CD4-positive, alpha-beta T cell (primary cell): ENCODE measurements at places on chromosomes 4 and X. TPM values are rescaled to one million over a fixed set of nuclear protein-coding genes. Genes with fewer than 3 reads are reported as not detected.

DNA sequence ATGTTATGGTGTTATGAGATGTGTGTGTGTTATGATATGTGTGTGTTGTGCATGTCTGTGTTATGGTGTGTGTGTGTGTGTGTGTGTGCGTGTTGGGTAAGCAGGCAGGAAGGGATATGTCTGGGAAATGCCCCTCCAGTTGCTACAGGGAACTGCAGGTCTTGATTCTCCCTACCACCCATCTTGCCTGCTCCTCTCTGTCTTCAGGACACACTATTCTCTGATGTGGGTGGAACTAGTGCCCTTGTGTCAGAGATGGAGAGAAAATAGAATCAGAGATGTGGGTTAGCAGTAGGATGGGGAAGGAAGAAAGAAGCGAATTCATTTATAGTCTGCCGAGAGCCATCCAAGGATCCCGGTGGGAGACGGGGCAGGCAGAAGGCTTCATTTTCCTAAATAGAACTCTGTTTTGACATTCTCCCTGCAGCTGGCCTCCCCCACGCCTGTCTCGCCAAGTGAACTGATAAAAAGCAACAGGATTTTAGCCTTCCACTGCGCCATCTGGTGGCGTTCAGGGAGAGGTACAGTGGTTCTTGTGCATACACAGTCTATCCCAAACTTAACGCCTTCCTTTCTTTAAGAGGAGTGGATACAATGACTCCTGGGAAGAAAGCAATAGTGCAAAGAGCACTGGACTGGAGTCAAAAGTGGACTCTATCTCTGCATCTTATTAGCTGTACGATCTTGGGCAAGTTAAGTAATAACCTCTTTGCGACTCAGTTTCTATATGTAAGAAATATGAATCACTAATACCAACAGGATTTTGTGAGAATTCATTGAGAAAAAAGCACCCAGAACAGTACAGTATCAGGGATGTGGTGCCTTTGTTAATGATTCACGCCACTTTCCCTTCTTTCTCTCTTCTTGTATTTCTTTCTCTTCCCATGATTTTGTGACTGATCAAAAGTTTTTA, 14.1 kb upstream of the MGST2 start:
- peak; percentile 56 for DNase-seq

The F8A2 gene
- not detected for total RNA-seq

- no peak for DNase-seq
These were observed 27.9 kb downstream of the TSC22D3 start for GRCh38 chrX:107747596-107748161.

- DNase-seq = no peak
These were observed 26.2 kb downstream of the PRSS12 start for GRCh38 chr4:118326585-118326984.

DNA sequence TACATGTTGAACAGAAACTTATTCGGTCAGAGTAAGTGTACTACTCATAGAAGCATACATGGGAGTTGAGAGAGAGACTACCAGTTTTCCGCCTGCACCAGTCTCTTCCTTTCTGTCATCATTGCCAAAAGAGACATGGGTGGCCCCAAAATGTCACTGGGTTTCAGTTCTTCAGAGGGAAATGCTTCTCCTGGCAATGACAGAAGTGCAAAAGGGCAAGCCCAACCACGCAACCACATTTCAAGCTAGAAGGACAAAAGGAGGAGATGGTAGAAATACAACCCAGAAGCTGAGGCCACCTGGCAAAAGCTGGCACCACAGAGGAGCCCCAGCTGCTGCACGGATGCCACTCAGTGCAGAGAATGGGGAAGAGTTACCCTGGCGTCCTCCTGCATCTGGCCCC, 320.1 kb downstream of the BCOR start:
- DNase-seq = peak; percentile 16

- no peak for DNase-seq
These were observed 582 bp downstream of the NAA10 start for GRCh38 chrX:153934148-153934761.

- no peak for DNase-seq
These were observed 470.2 kb downstream of the SPRY1 start for GRCh38 chr4:123866796-123867195.

GRCh38 chrX:8037593-8038348, 110.6 kb upstream of the PNPLA4 start:
- no peak for DNase-seq
